ENCODE measurements at places on chromosomes 3 and 15. TPM values are rescaled to one million over a fixed set of nuclear protein-coding genes. Genes with fewer than 3 reads are reported as not detected.

DZIP3 gene
- 14.8 TPM for total RNA-seq

MINAR1 gene
- total RNA-seq = 1.6 TPM

SV2B gene
- total RNA-seq = 3.9 TPM

DNA sequence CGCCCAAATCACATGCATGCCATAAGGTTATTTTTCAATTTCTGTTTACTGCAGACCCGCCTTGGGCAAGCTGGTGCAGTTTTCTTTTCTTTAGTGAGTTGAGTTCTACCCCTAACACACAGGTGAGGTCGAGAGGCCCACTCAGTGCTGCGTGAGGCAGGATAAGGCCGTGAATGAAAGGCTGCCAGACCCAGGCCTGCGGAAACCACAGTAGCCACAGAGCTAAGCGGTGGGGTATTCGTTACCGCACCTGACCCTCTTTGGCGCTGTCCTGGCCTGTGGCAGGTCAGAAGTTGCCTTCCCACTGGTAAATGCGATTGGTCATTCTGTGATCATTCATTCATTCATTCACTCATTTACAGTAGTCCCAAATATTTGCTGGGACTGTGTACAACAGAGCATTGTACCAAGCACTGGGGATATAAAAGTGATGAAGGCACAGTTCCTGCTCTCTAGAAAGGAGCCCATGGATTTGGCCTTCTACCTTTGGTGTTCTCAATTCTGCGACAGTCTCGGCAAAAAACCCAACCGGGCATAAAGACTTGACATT, 144.8 kb downstream of the XXYLT1 start:
- DNase-seq = no peak

DNA sequence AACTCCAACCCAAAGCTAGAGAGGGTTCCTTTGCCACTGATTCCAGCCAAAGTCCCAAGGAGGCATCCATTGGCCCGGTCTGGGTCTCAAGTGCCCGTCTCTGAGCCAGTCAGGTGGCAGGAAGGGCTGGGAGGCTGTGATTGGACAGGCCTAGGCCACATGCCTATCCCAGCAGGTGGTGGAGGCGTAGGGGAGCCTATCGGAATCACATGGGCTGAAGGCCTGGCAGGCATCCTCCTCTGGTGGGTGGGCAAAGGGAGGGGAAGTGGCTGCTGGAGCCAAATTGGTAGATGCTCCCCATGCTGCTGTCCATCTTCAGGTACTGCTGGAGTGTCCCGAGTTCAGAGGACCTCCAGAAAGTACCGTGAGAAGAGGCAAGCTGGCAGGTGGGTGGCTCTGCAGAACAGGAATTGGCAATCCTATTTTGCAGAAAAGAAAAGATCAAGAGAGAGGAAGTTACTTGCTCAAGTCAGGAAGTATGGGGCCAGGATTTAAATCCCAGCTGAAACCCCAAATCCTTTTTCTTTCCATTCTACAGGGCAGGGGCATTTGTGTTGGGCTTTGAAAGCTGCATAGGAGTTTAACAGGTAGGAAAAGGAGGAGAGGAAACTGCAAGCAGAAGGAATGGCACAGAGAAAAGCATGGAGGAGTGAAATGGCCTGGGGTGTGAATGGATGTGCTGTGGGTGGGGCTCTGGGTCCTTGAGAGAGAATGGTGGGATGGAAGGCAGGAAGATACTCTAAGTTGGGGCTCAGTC, 3.7 kb downstream of the CHST13 start:
- DNase-seq = peak; percentile 39

- DNase-seq = no peak
These were observed 50.2 kb downstream of the FAM174B start for GRCh38 chr15:92605225-92605944.

GRCh38 chr15:66001717-66002426, 132.6 kb downstream of the RAB11A start:
- DNase-seq = no peak

DNA sequence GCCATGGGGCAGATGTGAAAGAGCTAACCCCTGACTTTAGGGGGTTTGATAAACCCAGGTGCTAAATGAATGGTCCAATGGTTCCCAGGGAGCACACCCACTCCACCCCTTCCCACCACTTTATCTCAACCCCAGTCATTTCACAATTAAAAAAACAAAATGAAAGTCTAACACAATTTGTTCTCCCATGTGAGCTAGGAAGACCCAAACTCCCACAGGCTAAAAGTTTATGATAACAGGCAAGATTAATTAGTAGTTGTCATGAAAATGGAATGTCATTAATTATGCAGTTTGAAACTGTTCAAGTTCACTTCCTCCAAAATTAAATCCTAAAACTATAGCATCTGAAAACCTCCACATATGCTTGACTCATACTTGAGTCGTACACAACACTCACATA, 63.3 kb upstream of the TPM1 start:
- DNase-seq = no peak

- peak; percentile 77 for DNase-seq
These were observed 69.0 kb downstream of the MYO1E start for GRCh38 chr15:59303633-59304032.

DNA sequence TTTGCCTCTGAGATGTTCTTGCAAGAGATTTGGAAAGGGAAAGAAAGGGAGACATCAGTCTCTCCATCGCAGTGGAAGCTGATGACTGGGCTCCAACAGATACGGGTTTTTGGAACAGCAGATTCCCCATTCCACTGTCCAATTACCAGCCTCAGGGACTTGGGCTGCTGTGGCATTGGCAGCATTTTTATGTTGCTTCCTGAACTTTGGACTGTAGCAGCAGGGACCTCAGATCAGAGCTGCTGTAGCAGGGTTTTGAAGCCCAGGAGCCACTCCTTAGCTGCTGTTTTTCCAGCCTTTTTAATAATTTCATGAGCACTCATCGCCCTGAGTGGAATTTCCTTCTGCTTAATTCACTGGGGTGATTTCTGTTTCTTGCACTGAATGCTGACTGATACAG, 135.7 kb upstream of the SLCO3A1 start:
- no peak for DNase-seq

DNA sequence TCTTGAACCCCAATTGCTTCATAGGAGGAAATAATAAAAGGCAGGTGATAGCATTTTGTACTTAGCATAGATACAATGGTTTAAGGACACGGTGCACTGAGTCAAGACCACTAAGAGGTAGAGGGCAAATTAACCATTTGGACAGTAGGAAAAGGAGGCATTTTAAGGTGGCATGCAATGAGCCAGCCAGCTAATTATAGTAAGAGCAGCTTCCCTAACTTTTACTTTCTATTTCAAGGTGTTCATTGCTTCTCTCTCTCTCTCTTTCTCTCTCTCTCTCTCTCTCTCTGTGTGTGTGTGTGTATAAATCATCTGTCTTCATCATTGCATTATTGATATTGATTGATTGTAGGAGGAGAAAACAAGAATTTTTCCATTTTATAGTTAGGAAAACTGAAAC, 740.4 kb upstream of the CFAP20DC start:
- no peak for DNase-seq

DNA sequence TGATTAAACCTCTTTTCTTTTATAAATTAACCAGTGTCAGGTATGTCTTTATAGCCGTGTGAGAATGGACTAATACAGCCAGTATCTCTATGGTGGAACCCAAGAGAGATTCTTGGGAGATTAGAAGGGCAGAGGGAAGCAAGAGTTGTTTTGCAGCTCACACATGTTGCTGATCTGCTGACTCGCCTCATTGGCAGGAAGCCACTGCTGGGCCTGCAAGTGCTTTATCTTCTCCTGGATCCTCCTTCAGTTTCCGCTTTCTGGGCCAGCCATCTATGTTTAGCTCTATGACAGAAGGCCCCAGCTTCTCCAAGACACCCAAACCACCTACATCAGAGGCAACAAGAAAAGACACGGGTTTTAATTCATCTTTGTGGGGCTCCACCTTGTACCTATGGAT, 23.4 kb upstream of the GALNT15 start:
- DNase-seq = no peak

DNA sequence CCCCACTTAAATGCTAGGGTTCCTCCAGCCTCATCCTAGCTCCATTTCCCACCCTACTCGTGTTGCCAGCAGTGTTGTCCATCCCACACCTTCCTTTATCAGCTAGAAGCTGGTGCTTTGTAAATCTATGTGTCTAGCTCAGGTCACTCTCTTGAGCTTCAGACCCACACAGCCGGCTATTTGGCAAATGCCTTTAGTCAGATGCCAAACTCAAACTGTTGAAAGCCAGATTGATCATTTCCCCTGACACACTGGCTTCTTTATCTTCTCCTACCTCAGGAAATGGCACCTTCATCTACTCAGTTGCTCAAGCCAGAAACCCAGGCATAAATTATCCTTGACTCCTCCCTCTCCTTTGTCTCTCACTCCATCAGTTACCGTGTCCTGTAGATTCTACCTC, 61.5 kb upstream of the TPM1 start:
- no peak for DNase-seq

DNA sequence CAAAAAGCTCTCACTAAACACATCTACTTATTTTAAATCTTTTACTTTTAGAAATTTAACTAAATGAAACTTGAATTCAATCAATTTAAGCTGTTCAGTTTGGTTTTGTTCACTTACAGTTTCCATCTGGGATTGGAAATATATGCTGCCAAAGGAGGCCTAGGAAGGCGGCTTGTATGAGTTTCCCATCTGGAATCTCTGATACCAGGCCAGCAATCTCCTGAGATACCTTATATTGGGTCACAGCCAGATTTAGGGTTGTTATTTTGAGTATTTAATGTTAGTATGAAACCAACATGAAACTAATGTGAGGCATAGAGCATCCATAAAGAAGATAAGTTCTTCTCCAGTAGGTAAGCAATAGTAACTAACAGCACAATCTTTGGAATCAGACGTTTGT, 94.6 kb downstream of the GMNC start:
- no peak for DNase-seq

DNA sequence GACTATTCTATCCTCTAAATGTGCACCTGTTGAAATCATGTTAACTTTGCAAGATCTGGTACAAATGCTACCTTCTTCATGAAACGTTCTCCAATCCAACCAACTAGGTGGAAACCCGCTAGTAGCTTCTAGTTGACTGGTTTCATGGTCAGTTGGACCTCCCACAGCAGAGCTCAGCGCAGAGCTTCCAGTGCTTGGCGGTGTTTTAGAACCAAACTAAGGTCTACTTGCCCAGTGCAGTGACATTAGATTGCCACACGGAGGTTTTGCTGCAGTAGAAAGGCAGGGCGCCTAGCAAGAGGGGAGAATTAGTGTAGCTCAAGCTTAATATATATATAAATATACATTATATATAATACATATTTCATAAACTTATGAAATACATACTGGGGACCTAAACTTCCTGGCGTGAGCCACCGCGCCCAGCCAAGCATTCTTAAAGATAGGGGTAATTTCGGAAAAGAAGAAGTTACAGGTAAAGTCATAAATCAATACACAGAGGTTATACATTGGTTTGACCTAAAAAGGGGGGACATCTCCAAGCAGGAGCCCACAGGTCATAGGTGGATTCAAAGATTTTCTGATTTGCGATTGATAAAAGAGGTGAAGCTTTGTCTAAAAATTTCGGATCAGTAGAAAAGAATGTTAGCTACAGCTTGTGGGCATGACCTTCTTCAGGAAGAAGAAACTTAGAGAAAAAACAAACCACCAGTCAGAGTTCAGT, 2.1 kb upstream of the OXSR1 start:
- peak; percentile 29 for DNase-seq

GRCh38 chr3:183224180-183224970, 28.7 kb upstream of the B3GNT5 start:
- DNase-seq = no peak

DNA sequence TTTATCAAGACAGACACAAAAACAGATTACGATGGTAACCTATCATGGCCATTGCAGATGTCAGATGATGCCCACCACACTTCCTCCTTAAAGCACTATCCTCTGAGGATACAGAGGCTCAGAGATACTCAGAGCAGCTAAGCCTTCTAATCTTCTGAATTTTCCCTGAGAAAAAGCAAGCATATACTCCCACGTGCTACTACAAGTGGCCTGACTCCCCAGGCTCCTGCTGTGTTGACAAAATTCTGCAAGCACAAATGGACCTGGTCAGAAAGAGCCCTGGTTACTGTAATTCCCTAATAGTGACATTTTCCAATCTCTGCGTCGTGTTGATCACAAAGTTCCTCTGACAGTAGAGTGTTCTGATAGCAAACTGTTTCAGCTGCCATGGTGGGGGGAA, 207.1 kb downstream of the KCNMB2 start:
- no peak for DNase-seq

- no peak for DNase-seq
These were observed 11.6 kb upstream of the SLC6A20 start for GRCh38 chr3:45807681-45808540.
